ENCODE measurements at places on chromosomes 3 and 15. TPM values are rescaled to one million over a fixed set of nuclear protein-coding genes. Genes with fewer than 3 reads are reported as not detected.
A peak's percentile ranks its signal among the peaks of the same experiment; 100 is the strongest.

DNA sequence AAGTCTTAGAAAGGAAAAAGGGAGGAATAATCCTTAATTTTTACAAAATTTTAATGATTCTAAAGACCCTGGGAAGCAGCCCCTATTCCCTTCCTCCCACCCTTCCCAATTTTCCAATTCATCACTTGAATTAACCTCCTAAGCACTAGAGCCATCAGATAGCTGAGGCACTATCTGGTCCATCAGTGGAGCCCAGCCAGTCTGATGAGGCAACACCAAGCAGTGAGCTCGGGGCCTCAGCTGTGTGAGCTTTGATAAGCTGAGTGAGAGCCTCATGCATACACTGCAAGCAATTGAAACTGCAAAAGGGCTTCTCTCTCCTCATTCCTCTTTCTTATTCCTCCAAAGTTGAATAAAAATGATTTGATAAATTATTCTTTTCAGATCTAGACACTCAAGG, 31.9 kb downstream of the TUSC7 start:
- DNase-seq = peak; percentile 75

DNA sequence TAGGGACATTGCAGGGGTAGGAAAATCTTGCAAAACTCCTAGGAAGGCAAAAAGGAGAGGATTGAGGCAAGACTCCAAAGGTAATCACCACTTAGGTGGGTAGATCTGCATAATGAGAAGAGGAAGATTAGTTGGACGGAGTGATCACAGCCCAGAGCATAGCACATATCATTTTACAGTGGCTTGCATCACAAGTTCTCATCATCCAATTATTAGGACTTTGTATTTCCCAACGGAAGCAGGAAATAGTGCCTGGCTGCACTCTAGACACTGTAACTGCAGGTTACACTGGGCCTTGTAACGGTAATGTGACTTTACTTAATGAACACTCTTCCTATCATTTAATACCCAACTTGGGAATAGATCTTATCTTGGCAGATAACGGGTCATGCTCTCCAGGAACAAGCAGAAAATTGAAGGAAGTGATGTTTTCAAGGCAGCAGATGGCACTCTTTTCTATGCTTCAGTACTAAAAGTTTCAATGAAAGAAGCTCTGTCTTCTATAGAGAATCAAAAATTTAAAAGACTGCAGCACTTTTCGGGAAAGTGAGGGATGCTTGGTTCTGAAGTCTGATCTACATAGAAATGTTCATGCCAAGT, 101.9 kb upstream of the KCNMB2 start:
- DNase-seq = peak; percentile 44

GRCh38 chr15:75227663-75228280, 26.1 kb downstream of the C15orf39 start:
- no peak for DNase-seq

DNA sequence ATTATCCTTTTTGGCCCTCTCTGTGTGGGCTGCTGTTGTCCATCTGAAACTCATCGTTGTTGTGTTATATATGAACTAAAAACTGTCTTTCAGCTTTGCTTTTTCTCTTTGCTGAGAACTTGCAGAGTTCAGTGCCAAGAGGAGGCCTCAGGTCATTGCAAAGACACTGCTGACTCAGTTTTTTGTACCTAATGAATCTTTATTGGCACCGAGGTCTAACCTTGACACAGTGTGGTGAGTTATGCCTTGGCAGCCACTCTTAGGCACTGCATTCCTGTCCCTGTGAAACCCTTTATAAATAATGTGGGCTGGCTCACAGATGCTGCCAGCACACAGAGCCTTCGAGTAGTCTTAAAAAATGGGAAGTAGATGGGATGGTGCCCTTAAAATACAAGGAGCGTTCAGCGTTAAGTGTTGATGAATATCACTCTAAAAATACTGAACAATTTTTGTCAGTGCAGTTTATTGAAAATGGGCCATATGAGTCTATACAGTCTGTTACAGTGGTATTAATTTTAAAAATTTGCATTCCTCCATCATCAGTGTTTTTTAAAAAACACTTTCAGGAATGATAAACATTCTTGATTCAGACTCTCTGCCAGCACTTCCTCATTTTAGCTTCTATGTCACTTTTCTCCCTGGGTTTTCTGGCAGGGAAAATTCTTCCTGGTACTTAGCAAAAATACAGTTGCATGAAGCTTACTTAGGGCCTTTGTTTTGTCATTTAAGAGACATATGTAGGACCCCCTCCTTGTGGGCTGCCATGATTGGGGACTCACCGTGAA, 234.1 kb downstream of the CACNA2D3 start:
- DNase-seq = no peak

GRCh38 chr3:55546866-55547669, 60.0 kb upstream of the WNT5A start:
- DNase-seq = no peak

DNA sequence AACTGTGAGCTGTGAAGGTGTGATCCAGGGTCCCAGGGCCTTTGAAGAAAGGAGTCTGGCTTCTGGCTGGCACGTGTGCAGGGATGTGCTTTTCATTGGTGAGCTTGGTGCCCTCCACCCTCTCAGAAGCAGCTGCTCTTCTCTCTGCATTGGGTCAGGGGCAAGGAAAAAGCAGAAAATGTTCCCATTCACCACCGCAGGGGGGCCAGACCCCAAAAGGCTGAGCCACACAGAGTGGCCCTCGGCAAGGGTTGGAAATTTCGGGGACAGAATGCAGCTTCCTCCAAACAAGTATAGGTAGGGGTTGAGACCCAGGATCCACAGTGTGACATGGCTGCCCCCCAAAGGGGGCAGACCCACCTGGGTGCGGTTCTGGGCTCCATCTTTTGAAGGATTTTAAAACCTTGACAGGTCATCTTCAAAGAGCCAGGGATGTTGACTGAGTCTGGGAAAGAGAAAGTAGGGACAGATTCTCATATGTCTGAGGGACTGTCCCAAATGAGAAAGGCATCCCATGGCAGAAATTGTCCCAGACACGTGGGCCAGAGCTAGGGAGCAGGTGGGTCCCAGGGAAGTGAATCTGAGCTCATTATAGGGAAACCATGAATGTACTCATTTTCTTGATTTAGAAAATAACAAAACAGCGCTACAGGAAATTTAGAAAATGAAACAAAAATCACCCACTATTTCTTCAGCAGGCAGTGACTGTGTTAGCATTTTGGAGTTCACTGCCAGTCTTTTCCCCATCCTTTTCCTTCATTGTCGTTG, 2.7 kb downstream of the CSK start:
- no peak for DNase-seq

GRCh38 chr15:39744334-39745103, 38.1 kb downstream of the FSIP1 start:
- no peak for DNase-seq

- no peak for DNase-seq
These were observed 277.1 kb downstream of the EDEM1 start for GRCh38 chr3:5464649-5465048.

DNA sequence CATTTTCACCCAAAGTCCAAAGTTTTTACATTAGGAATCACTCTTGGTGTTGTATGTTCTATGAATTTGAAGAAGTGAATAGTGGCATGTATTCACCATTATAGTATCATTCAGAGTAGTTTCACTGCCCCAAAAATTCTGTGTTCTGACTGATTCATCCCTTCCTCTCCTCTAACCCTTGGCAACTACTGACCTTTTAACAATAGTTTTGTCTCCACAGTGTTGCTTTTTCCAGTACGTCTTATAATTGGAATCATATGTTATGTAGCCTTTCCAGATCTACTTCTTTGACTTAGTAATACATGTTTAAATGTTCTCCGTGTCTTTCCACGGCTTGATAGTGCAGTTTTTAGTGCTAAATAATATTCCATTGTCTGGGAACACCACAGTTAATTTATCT, 379.0 kb upstream of the SGO1 start:
- no peak for DNase-seq

- DNase-seq = no peak
These were observed 955.0 kb upstream of the ALCAM start for GRCh38 chr3:104411757-104412156.

- no peak for DNase-seq
These were observed 1.5 kb downstream of the MYL3 start for GRCh38 chr3:46861605-46862368.

The PLXNA1 gene
- total RNA-seq = 50.1 TPM

The GHSR gene
- total RNA-seq = 1.4 TPM

The C3orf20 gene
- not detected for total RNA-seq
